CD4-positive, alpha-beta memory T cell (primary cell): ENCODE measurements at places on chromosomes 7 and 10.

- DNase-seq: no peak
- no peak overlapping the region for H3K27ac ChIP-seq
- no peak overlapping the region for H3K4me3 ChIP-seq
- no peaks in the 10 kb centered on the region for H3K27me3 ChIP-seq
These were observed 289.1 kb downstream of the FGFR2 start for GRCh38 chr10:121309164-121309563.

- DNase-seq: no peak
- H3K4me3 ChIP-seq: no peak overlapping the region
- no peaks in the 10 kb centered on the region for H3K36me3 ChIP-seq
- H3K4me1 ChIP-seq: peaks cover 15% of the 10 kb centered on the region
- no peaks in the 10 kb centered on the region for H3K27me3 ChIP-seq
These were observed 89.2 kb downstream of the SPAG6 start for GRCh38 chr10:22434521-22434920.

- no peak overlapping the region for H3K4me3 ChIP-seq
- H3K4me1 ChIP-seq: no peaks in the 10 kb centered on the region
- DNase-seq: no peak
These were observed 366.2 kb downstream of the PCDH15 start for GRCh38 chr10:54434782-54435181.

GRCh38 chr7:35036361-35037171 lies 719 bp downstream of the DPY19L1 start:
- H3K36me3 ChIP-seq: no peaks in the 10 kb centered on the region
- no peaks in the 10 kb centered on the region for H3K27me3 ChIP-seq
- peak overlapping the region; percentile 64 for H3K27ac ChIP-seq
- peaks cover 29% of the 10 kb centered on the region for H3K4me1 ChIP-seq

DNA sequence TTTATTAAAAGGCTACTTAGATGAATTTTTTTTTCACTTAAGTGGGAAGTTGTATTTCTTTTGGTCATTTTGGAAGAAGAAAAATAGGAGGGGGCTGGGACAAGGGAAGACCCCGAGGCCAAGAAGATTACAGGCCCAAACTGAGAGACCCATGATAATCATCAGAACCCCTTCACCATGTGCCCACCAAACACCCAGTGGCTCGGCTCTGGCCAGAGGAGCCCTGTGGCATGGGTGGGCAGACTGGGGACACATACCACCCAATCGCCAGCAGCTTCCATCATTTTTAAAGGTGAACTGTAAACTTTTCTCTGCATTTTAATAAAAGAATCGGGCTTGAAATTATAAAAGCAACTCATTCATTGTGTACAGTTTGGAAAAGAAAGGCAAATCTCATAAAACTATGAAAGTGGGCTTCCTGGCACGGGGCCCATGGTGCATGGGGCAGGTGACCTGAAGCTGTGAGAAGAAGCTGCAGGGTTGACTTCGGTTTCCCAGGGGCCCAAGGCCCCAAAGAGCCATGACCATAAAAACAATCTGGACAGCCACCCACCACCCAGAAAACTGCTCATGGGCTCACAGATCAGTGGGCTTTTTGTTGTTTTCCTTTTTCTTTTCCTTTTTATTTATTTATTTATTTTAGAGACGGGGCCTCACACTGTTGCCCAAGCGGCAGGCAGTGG lies 29.4 kb upstream of the RET start:
- no peaks in the 10 kb centered on the region for H3K27me3 ChIP-seq
- no peak overlapping the region for H3K27ac ChIP-seq
- DNase-seq: no peak
- H3K4me3 ChIP-seq: no peak overlapping the region

GRCh38 chr7:99672573-99672972 lies 7.2 kb downstream of the CYP3A5 start:
- H3K36me3 ChIP-seq: no peaks in the 10 kb centered on the region
- no peak for DNase-seq
- H3K4me3 ChIP-seq: no peak overlapping the region

- H3K4me1 ChIP-seq: no peaks in the 10 kb centered on the region
- H3K4me3 ChIP-seq: no peak overlapping the region
- no peak for DNase-seq
- no peak overlapping the region for H3K27ac ChIP-seq
- H3K36me3 ChIP-seq: no peaks in the 10 kb centered on the region
These were observed 222.6 kb downstream of the EBF3 start for GRCh38 chr10:129741280-129741977.

DNA sequence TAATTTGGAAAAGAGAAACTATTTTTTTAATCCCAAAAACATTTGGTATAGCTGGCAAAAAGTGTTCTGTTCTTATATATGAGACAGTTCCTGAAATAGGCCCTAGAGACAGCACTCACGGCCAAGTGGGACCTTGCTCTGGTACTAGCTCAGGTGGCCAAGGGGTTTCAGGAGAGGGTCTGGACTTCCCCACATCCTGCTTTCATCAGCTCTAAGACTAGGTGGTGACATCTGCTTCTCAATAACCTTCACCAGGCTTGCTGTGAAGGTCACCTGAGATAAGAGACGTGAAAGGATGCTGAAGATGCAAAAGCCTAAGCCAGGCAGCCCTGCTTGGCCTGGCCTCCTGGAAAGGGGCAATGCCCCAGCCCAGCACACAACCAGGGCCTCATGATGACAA lies 40.6 kb downstream of the RBM28 start:
- H3K27me3 ChIP-seq: no peaks in the 10 kb centered on the region
- H3K27ac ChIP-seq: no peak overlapping the region
- no peak for DNase-seq

- no peak for DNase-seq
- no peaks in the 10 kb centered on the region for H3K4me1 ChIP-seq
- H3K27me3 ChIP-seq: no peaks in the 10 kb centered on the region
- H3K4me3 ChIP-seq: no peak overlapping the region
These were observed 16.5 kb upstream of the GPR22 start for GRCh38 chr7:107453388-107453787.

DNA sequence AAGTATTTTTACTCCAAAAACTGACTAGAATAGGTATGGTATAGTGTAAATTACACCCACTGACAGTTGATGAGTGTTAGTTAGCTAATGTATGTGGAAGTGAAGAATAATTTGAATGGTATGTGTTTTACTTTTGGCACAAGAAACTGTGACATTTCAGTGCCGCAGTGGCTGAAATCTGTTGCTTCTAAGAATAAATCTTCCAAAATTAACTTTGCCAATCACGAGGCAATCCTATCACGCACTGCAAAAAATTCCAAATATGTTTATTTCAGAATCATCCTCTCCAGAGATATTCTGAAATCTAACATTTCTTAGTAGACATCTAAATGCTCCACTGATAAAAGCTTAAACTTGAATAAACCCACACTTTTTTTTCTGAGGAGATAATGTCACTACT lies 61.2 kb downstream of the PCLO start:
- no peak for DNase-seq
- H3K27ac ChIP-seq: no peak overlapping the region
- H3K4me3 ChIP-seq: no peak overlapping the region
- H3K36me3 ChIP-seq: no peaks in the 10 kb centered on the region

GRCh38 chr7:101124376-101125056 lies 2.4 kb upstream of the SERPINE1 start:
- H3K36me3 ChIP-seq: no peaks in the 10 kb centered on the region
- H3K4me1 ChIP-seq: peaks cover 22% of the 10 kb centered on the region
- H3K27me3 ChIP-seq: peaks cover 4% of the 10 kb centered on the region
- no peak for DNase-seq

- no peak overlapping the region for H3K4me3 ChIP-seq
- H3K36me3 ChIP-seq: no peaks in the 10 kb centered on the region
- no peaks in the 10 kb centered on the region for H3K4me1 ChIP-seq
- H3K27ac ChIP-seq: no peak overlapping the region
- H3K27me3 ChIP-seq: peaks cover 15% of the 10 kb centered on the region
These were observed 795 bp downstream of the LHFPL3 start for GRCh38 chr7:104328970-104329825.

- no peaks in the 10 kb centered on the region for H3K36me3 ChIP-seq
- peaks cover 79% of the 10 kb centered on the region for H3K4me1 ChIP-seq
- no peak overlapping the region for H3K27ac ChIP-seq
- H3K27me3 ChIP-seq: no peaks in the 10 kb centered on the region
These were observed 4.7 kb downstream of the VOPP1 start for GRCh38 chr7:55567571-55567970.

DNA sequence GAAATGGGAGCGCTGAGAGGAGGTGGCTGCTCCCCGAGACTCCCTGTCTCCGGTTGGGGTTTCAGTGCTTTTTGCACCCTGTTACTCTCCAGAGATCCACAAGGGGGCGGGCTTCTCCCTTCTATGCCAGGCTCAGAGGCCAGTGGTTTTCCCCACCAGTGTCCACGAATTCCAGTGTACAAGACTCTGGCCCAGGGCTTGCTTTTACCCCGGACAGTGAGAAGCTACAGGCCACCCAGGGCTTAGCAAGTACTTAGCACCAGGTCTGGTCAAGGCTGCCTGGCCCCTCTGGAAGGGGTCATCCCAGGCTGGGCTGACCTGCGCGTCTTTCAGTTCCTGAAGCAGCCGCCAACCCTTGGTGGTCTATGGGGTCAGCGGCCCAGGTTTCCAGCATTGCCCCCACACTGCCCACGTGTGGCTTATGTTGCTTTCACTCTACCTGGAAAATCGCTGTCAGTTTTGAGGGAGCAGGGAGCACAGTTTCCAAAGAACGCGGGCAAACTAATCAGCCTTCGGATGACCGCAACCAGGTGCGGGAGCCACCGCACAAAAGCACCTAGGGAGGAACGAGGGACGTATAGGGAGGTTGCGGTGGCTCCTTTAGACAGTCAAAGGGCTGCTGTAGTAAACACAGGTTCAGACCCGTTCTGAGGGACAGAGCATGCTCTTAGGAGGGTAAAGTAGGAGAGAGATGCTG lies 6.8 kb downstream of the CYP26A1 start:
- no peak overlapping the region for H3K4me3 ChIP-seq
- no peaks in the 10 kb centered on the region for H3K36me3 ChIP-seq
- H3K27ac ChIP-seq: no peak overlapping the region
- peaks cover 4% of the 10 kb centered on the region for H3K4me1 ChIP-seq

- H3K4me3 ChIP-seq: no peak overlapping the region
- DNase-seq: no peak
- H3K4me1 ChIP-seq: peaks cover 52% of the 10 kb centered on the region
- peaks cover 75% of the 10 kb centered on the region for H3K27me3 ChIP-seq
- H3K27ac ChIP-seq: no peak overlapping the region
These were observed 12.2 kb downstream of the LBX1 start for GRCh38 chr10:101217044-101217425.

DNA sequence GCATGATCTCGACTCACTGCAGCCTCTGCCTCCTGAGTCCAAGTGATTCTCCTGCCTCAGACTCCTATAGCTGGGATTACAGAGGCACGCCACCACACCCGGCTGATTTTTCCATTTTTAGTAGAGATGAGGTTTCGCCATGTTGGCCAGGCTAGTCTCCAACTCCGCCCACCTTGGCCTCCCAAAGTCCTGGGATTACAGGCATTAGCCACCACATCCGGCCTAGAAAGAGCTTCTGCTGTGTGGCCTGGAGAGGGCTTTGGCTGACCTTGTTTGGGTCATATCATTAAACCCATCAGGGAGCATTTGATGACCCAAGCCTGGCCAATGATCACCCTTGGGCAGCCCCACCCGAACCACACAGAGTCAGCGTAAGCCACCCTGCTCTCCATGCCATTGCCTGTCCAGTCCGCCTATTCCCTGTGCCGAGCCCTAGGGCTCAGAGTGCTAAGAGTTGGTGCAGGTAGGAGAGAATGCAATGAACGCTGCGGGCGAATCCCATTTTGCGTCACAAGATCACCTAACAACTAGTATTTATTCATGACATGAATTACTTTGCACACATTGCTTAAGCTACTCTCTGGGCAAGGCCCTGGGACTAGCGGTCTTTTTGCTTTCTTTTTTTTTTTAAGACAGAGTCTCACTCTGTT lies 22.3 kb upstream of the GDI2 start:
- H3K4me3 ChIP-seq: no peak overlapping the region
- no peaks in the 10 kb centered on the region for H3K4me1 ChIP-seq
- no peaks in the 10 kb centered on the region for H3K36me3 ChIP-seq
- no peaks in the 10 kb centered on the region for H3K27me3 ChIP-seq

DNA sequence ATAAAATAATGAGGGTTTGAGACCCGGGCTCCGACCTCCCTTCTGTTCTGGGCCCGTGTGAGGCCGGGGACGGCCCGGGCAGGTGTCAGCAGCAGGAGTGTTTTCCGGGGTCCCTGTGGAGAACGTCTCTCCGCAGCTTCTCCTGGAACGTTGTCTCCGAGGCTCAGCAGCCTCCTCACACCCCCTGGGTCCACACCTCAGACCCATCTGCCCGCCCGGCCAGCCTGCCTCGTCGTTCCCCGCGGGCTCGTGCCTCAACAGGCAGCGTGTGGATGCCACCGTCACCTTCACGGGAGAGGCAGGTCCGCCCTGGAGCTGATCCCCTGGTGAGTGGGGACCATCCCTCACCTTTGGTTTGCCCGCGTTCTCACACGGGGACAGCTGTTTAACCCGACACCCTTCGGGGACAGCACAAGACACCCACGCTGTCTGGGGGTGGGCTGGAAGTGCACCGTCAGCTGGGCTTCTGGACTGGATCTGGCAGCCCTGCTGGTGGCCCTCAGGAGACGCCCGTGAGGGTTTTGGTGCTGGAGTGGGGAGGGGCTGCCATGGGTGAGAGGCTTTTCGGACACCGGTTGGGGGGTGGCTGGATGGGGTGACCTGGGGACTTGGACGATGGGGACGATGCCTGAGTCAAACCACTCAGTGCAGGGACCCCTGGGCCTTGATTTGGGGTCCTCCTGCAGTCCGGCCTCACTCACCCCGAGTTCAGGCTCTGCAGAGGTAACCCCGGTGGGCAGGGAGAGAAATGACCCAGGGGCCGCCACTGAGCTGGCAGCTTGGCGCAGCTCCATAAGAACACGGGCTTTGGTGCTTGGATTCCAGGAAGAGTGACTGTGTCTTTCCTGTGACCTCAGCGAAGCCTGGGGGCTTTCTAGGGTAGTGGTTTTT lies 131.7 kb downstream of the DNAJB6 start:
- no peaks in the 10 kb centered on the region for H3K36me3 ChIP-seq
- peaks cover 29% of the 10 kb centered on the region for H3K4me1 ChIP-seq
- DNase-seq: no peak
- H3K27me3 ChIP-seq: no peaks in the 10 kb centered on the region
- H3K4me3 ChIP-seq: no peak overlapping the region

DNA sequence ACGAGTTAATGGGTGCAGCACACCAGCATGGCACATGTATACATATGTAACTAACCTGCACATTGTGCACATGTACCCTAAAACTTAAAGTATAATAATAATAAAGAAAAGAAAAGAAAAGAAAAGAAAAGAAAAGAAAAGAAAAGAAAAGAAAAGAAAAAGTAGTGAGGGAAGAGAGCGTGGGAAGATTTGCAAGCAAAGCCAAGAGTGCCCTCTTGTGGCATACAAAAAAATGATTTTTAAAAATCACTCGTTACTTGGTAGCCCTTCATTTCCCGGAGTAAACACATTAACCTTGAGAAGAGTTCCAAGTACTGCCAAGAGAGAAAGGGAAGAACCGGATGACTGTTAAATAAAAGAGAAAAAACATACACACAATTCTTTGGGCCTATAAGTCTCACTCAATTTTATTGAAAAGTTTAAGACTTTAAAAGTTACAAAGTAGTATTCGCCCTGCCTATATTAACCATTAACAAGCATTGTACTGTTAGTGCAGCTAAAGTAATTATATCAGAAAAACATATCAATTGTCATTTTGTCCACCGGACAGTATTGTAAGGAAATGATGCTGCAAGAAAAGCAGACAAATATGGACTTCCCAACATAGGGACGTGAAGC lies 6.2 kb upstream of the CH25H start:
- peaks cover 10% of the 10 kb centered on the region for H3K4me1 ChIP-seq
- H3K27ac ChIP-seq: no peak overlapping the region
- no peak overlapping the region for H3K4me3 ChIP-seq
